ENCODE measurements at places on chromosomes 4 and X.

DNA sequence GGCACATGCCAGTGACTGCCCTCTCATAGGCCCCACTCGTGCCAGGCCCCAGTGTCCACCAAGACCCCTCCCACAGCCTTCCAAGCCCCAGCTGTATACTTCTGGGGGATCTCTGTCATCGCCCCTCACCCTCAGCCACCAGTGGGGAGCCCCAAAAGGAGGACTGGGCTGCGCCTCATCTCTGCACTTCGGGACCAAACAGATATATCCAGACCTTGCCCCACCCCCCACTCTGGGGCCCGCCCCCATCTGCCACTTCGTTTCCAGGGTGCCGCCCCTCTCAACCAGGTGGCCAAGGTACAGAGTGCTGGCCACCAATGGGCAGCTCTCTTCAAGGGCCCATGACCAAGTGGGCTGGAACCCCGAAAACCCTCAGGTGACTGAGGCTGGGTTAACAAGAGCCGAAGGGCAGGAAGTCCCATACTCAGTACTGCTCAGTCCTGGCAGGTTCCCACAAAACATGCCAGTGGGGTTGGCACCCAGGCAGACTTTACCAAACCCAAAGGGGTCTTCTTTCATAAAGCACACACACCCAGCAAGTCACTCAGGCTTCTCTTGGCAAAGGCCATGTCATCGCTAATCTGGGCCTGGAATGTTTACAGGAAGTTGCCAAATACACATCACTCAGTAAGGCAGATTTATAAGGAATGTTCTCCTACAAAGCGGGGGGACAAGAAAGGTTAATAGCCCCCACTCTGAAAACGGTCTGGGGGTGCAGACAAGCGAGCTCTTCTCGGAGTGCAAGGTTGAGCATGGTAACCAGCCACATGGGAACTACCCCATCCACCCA is 4.4 kb downstream of the ZFYVE28 start:
- no peak overlapping the region for H3K4me3 ChIP-seq
- H3K4me1 ChIP-seq = peaks cover 9% of the 10 kb centered on the region
- peaks cover 22% of the 10 kb centered on the region for H3K27me3 ChIP-seq
- H3K27ac ChIP-seq = peak overlapping the region; percentile 55

DNA sequence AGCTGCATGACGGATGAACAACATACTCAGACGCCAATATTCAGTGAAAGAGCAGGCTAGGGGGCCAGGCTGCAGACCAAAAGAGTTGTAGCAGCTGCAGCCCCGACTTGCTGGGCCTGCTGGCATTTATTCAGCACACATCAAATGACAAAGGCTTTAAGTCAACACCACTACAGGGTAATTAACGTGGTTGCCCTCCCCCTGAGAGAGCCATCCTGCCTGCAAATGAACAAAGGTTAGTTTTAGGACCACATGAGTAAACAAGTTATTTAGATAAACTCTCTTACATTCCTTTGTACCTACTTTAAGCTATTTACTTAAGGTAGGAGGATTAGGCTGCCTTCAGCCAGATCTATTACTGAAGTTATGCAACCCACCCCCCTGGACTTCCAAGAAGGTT is 1329.1 kb downstream of the PCDH18 start:
- H3K36me3 ChIP-seq = no peaks in the 10 kb centered on the region
- no peak overlapping the region for H3K27ac ChIP-seq
- no peaks in the 10 kb centered on the region for H3K27me3 ChIP-seq
- no peak for DNase-seq
- H3K4me3 ChIP-seq = no peak overlapping the region
- H3K4me1 ChIP-seq = no peaks in the 10 kb centered on the region

DNA sequence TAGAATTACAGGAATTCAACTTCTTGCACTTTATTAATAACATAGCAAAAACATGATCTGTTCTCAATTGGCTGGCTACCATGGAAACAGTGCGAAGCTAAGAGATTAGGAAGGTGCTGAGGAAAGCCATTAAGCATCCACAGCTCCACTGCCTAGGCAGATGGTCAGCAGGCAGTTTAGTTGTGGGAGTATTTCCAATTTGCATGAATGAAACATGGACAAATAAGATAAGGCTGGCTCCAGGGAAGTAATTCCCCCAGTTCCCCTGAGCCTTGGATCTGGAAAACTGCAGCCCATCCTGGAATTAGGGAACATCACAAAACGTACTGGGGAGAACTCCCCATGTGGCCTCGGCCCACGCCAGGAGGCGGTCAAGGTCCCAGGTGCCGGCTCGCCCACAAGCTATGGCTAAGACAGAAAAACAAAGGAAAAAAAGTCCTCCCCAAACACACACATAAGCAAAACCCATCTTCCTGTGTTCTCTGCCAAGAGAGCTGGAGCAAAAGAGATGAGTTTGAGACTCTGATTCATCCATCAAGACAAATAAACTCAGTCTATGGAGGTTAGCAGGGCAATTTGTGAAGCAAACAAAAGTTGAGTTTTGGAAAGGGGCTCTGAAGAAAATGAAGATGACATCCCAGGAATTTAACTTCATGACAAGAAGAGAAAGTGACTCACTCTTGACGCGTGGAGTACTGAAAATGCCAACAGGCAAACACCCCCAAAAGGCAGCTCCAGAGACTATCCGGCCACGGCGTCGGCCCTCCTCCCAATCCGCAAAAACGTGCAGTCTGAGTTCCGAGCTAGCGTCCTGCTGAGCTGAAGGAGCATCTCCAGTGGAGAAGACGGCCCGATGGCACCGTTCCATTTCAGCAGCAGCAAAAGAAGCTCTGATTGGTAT is 45.1 kb downstream of the IGFBP7 start:
- H3K4me3 ChIP-seq = no peak overlapping the region
- DNase-seq = no peak
- H3K27ac ChIP-seq = no peak overlapping the region

- no peaks in the 10 kb centered on the region for H3K4me1 ChIP-seq
- DNase-seq = no peak
- H3K36me3 ChIP-seq = no peaks in the 10 kb centered on the region
- H3K27me3 ChIP-seq = no peaks in the 10 kb centered on the region
- H3K27ac ChIP-seq = no peak overlapping the region
Observed at GRCh38 chr4:105490523-105490922, 16.7 kb upstream of the PPA2 start.

DNA sequence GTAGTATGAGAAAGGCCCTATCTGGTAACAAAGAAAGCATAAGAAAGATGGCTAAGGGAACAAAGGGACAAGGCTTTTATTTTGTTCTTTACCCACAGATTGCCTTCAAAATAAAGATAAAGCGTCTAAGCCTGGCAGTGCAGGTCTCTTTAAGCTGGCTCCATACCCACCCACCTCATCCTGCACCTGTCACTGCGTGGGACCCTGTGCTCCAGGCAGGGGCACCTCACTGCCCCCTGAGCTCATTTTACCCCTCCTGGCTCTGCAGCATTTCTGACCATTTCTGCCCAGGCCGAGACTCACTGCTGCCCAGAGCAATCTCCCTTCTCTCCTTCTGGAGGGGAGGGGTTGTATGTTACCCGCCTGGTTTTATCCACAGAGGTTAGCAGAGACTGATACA is 1.7 kb upstream of the CYP4V2 start:
- no peak overlapping the region for H3K27ac ChIP-seq
- no peaks in the 10 kb centered on the region for H3K4me1 ChIP-seq
- DNase-seq = no peak

- no peaks in the 10 kb centered on the region for H3K36me3 ChIP-seq
- no peaks in the 10 kb centered on the region for H3K4me1 ChIP-seq
- H3K27ac ChIP-seq = no peak overlapping the region
Observed at GRCh38 chr4:76658231-76659102, 223.4 kb downstream of the SHROOM3 start.

- no peaks in the 10 kb centered on the region for H3K36me3 ChIP-seq
- no peak for DNase-seq
- peaks cover 2% of the 10 kb centered on the region for H3K4me1 ChIP-seq
- H3K27me3 ChIP-seq = no peaks in the 10 kb centered on the region
Observed at GRCh38 chrX:46758163-46758955, 559 bp downstream of the SLC9A7 start.

- no peak overlapping the region for H3K27ac ChIP-seq
- peaks cover 13% of the 10 kb centered on the region for H3K4me1 ChIP-seq
- no peaks in the 10 kb centered on the region for H3K36me3 ChIP-seq
- no peak overlapping the region for H3K4me3 ChIP-seq
- peak; percentile 41 for DNase-seq
Observed at GRCh38 chr4:110641218-110641617, 18.3 kb upstream of the PITX2 start.

- H3K36me3 ChIP-seq = no peaks in the 10 kb centered on the region
- no peak overlapping the region for H3K4me3 ChIP-seq
- no peaks in the 10 kb centered on the region for H3K4me1 ChIP-seq
- no peak for DNase-seq
Observed at GRCh38 chr4:71520850-71521249, 182.0 kb downstream of the SLC4A4 start.

GRCh38 chrX:19746919-19747651 is 140.3 kb downstream of the SH3KBP1 start:
- no peaks in the 10 kb centered on the region for H3K27me3 ChIP-seq
- no peaks in the 10 kb centered on the region for H3K4me1 ChIP-seq
- DNase-seq = no peak

GRCh38 chrX:39145859-39146258 is 344.6 kb downstream of the MID1IP1 start:
- H3K4me1 ChIP-seq = no peaks in the 10 kb centered on the region
- H3K4me3 ChIP-seq = no peak overlapping the region

DNA sequence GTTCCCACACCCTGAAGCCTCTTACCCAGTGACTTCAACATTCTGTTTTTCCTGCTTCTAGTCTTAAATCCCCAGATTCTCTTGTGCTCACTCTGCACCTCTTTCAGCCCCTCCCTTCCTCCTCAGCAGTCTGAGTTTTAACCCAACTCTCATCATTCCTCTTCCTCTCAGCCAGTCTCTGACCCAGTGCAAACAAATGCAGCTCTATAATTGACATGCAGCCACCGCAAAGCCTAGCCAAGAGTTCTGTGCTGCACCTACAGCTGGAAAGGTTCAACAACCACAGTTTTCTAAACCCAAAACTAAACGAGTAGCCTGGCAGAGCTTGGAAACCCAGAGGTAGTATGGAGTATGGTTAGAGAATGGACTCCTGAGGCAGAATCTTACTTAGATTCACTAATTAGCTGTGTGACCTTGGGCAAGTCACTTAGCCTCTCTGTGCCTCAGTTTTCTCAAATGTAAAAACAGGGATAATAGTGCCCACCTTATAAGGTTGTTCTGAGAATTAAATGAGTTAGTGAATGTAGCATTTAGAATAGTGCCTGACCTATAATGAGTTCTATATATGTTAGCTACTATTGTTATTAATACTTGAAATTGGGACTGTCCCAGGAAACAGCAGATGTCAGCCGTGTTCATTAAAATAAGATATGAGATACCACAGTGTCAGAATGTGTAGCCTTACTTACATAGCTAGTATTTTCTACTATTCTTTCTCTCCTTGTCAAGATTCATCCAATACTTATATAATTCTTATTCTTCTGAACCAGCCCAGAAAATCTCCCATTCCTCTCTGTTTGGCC is 3.5 kb downstream of the TMEM154 start:
- H3K27me3 ChIP-seq = no peaks in the 10 kb centered on the region
- H3K4me1 ChIP-seq = peaks cover 21% of the 10 kb centered on the region
- DNase-seq = no peak
- no peak overlapping the region for H3K4me3 ChIP-seq
- no peaks in the 10 kb centered on the region for H3K36me3 ChIP-seq
- H3K27ac ChIP-seq = no peak overlapping the region

GRCh38 chr4:186500721-186501304 is 54.6 kb downstream of the MTNR1A start:
- H3K27ac ChIP-seq = no peak overlapping the region
- DNase-seq = no peak
- no peaks in the 10 kb centered on the region for H3K36me3 ChIP-seq
- no peaks in the 10 kb centered on the region for H3K4me1 ChIP-seq

- H3K27ac ChIP-seq = no peak overlapping the region
- no peaks in the 10 kb centered on the region for H3K36me3 ChIP-seq
- H3K4me3 ChIP-seq = peak overlapping the region; percentile 34
Observed at GRCh38 chr4:5050520-5051277, 581 bp upstream of the STK32B start.

- H3K4me1 ChIP-seq = no peaks in the 10 kb centered on the region
- H3K36me3 ChIP-seq = no peaks in the 10 kb centered on the region
- DNase-seq = no peak
- peaks cover 1% of the 10 kb centered on the region for H3K27me3 ChIP-seq
- peak overlapping the region; percentile 29 for H3K4me3 ChIP-seq
Observed at GRCh38 chr4:107931775-107932321, 499 bp downstream of the CYP2U1 start.

- no peak overlapping the region for H3K27ac ChIP-seq
- peak; percentile 67 for DNase-seq
- no peaks in the 10 kb centered on the region for H3K27me3 ChIP-seq
- no peak overlapping the region for H3K4me3 ChIP-seq
- H3K36me3 ChIP-seq = no peaks in the 10 kb centered on the region
Observed at GRCh38 chr4:63717384-63717783, 691.9 kb downstream of the TECRL start.

- H3K4me1 ChIP-seq = no peaks in the 10 kb centered on the region
- H3K4me3 ChIP-seq = peak overlapping the region; percentile 38
- no peaks in the 10 kb centered on the region for H3K27me3 ChIP-seq
- DNase-seq = no peak
- no peak overlapping the region for H3K27ac ChIP-seq
- no peaks in the 10 kb centered on the region for H3K36me3 ChIP-seq
Observed at GRCh38 chrX:155216940-155217440, 730 bp downstream of the VBP1 start.

DNA sequence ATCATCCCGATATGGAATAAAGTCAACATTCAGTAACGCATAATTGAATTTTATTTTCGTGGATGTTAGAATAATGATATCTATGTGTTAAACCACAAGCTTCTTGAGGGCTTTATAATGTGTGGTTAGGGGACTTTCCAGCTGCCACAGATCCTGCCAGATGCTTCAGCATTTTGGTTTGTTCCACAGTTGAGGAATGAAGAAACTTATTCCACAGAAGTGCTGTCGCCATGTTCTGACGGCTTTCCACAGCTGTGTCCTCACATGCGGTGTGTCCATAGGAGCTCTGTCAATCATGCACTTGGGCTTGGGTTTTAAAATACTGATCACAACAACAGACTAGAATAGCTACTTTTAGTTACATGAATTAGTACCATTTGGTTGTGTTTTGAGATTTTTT is 411.9 kb downstream of the TRIML1 start:
- no peak overlapping the region for H3K4me3 ChIP-seq
- no peaks in the 10 kb centered on the region for H3K36me3 ChIP-seq
- H3K27me3 ChIP-seq = no peaks in the 10 kb centered on the region
- no peak overlapping the region for H3K27ac ChIP-seq
- no peaks in the 10 kb centered on the region for H3K4me1 ChIP-seq

Measured in mesendoderm (in vitro differentiated cells).